ENCODE measurements at places on chromosomes 7 and 10. TPM values are rescaled to one million over a fixed set of nuclear protein-coding genes. Genes with fewer than 3 reads are reported as not detected.

CYP26A1 gene
- not detected for total RNA-seq

TMEM130 gene
- total RNA-seq = 2.9 TPM

WIPF3 gene
- 0.95 TPM for total RNA-seq

TRAPPC14 gene
- 24.3 TPM for total RNA-seq

GPR15LG gene
- total RNA-seq = not detected

NPFFR1 gene
- total RNA-seq = 1.0 TPM

GRCh38 chr10:88243202-88243744, 339.8 kb downstream of the RNLS start:
- H3K36me3 ChIP-seq = no peaks in the 10 kb centered on the region
- peaks cover 43% of the 10 kb centered on the region for H3K4me1 ChIP-seq
- H3K27ac ChIP-seq = peak overlapping the region; percentile 54
- no peak for DNase-seq

- no peak for DNase-seq
- H3K27me3 ChIP-seq = no peaks in the 10 kb centered on the region
- H3K4me1 ChIP-seq = no peaks in the 10 kb centered on the region
- H3K27ac ChIP-seq = no peak overlapping the region
- H3K4me3 ChIP-seq = no peak overlapping the region
- no peaks in the 10 kb centered on the region for H3K36me3 ChIP-seq
Measured at GRCh38 chr7:145718129-145718528, 398.5 kb upstream of the CNTNAP2 start.

- DNase-seq = no peak
- no peaks in the 10 kb centered on the region for H3K36me3 ChIP-seq
- no peaks in the 10 kb centered on the region for H3K27me3 ChIP-seq
- peaks cover 21% of the 10 kb centered on the region for H3K4me1 ChIP-seq
Measured at GRCh38 chr7:73892003-73892999, 31.3 kb downstream of the TMEM270 start.

- no peaks in the 10 kb centered on the region for H3K4me1 ChIP-seq
- H3K4me3 ChIP-seq = no peak overlapping the region
- no peaks in the 10 kb centered on the region for H3K27me3 ChIP-seq
- no peak overlapping the region for H3K27ac ChIP-seq
Measured at GRCh38 chr7:119959811-119960210, 313.2 kb upstream of the KCND2 start.

GRCh38 chr10:59944339-59944935, 38.1 kb upstream of the CCDC6 start:
- H3K36me3 ChIP-seq = no peaks in the 10 kb centered on the region
- no peak for DNase-seq
- H3K4me3 ChIP-seq = no peak overlapping the region

DNA sequence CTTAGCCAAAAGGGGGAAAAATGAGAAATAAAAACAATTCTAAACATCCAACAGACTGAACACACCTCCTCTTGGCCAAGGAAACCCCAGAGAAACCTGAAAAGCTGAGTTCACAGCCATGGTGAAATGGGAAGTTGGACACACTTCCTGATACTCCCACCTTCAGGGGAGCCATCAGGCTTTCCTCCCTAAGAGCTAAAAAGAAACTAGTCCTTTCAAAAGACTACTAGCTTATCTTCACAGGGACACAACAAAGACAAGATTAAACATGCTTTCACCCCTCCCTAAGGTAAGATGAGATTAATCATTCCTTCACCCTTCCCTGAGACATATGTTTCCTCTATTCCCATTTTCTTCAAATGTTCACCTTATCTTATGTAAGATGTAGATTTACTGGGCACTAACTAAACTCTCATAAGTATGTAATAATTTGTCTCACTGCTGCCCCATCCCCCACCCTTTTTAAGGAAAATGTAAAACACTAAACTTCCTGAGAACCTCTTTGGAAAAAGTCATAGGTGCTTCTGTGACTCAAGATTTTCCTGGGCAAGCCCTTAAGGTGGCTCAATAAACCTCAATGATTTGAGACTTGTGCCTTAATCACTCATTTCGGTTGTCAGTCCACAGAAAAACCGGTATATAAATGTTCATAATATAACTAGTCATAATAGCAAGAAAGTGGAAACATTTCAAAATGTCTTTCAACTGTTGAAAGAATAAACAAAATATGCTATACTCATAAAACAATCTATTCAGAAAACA, 40.5 kb downstream of the HTR7 start:
- H3K4me3 ChIP-seq = no peak overlapping the region
- H3K36me3 ChIP-seq = no peaks in the 10 kb centered on the region
- H3K27me3 ChIP-seq = no peaks in the 10 kb centered on the region
- H3K4me1 ChIP-seq = no peaks in the 10 kb centered on the region
- DNase-seq = no peak

DNA sequence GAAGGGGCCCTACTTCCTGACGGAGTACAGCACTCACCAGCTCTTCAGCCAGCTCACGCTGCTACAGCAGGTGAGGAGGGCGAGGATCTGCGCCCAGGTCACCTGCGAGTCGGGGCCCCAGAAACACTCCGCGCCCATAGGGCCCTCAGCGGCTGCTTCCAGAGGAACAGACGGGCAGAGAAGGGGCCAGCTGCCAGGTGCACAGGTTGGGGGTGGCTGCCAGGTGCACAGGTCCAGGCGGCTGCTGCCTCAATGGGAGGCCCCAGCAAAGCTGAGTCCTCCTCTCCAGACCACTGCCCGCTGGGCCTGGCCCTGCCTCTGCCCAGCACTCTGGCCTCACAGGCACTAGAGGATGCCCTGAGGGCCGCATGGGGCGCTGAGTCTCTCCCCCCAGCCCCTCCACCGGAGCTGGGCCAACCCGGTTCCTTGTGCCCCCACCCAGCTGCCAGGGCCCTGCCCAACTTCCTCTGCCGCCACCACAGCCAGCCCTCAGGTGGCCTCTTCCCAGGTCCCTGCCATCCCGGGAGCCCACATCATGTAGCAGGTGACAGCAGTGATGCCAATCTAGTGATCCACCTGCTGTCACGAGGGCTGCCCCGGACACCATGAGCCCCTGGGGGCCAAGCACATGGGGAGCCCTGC, 17.0 kb upstream of the UTF1 start:
- H3K27me3 ChIP-seq = no peaks in the 10 kb centered on the region
- no peak for DNase-seq
- no peaks in the 10 kb centered on the region for H3K4me1 ChIP-seq
- no peaks in the 10 kb centered on the region for H3K36me3 ChIP-seq
- H3K27ac ChIP-seq = no peak overlapping the region

DNA sequence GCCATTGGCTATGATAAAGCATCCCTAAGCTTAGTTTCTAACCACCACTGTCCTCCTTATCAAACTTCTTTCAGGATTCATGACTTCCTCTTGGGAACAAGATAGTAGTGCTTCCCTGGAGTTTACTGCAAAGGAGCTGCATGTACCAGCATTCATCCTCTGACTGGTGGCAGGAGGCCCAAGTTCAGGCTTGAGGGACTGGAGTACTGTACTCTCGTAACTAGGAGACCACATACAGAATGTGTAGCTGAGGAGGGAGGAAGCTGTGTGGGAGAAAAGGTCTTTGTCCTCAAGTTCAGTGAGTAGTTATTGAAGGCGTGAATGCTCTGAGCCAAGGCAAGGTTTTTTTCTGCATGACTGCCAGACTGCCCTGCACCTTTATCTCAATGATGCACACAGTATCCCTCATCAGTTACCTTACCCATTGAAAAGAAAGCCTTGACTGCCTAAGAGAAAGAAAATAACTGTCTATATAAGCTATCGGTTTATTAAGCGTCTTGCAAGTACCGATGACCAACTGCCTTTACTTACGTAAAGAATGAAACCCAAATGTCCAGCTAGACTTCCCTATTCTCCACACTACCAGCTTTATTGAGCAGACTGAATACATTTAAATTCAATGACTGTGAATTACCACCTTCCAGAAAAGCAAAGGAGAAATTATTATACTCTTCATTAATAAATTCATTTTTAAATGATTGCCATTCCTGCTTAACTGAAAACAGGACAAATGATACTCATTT, 12.8 kb downstream of the SCRN1 start:
- peaks cover 10% of the 10 kb centered on the region for H3K4me1 ChIP-seq
- H3K4me3 ChIP-seq = no peak overlapping the region
- H3K27ac ChIP-seq = peak overlapping the region; percentile 25
- H3K36me3 ChIP-seq = no peaks in the 10 kb centered on the region
- H3K27me3 ChIP-seq = no peaks in the 10 kb centered on the region

DNA sequence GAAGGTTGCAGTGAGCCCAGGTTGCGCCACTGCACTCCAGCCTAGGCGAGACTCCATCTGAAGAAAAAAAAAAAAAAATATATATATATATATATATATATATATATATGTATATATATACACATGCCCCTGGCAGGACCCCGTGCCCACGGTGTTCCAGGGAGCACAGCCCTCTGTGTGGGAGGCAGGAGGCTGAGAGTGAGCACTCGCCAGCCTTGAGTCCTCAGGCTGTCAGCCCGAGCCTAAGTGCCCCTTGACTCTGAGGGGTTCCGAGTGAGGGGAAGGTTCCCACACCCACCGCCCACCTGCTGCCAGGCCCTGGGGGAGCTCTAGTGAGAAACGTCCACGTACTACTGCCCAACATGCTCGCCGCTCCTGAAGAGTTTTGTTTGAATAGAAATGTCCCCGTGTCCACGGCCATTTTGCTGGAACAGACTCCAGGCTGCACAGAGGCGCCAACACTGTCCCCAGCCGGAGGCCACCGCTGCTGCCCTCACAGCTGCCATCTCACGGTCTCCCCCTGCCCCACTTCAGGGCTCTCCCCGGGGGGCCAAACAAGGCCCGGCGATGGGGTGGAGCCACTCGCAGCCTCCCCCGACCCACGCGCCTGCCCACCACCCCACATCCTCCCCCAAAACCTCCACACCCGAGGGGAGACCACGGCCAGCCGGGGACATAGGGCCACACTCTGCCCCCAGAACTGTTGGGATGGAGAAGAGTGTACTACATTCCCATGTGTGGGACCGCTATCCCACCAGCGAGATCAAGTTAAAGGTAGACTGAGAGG, 62.8 kb upstream of the EBF3 start:
- no peak overlapping the region for H3K27ac ChIP-seq
- no peaks in the 10 kb centered on the region for H3K27me3 ChIP-seq
- H3K4me3 ChIP-seq = no peak overlapping the region
- no peaks in the 10 kb centered on the region for H3K36me3 ChIP-seq

DNA sequence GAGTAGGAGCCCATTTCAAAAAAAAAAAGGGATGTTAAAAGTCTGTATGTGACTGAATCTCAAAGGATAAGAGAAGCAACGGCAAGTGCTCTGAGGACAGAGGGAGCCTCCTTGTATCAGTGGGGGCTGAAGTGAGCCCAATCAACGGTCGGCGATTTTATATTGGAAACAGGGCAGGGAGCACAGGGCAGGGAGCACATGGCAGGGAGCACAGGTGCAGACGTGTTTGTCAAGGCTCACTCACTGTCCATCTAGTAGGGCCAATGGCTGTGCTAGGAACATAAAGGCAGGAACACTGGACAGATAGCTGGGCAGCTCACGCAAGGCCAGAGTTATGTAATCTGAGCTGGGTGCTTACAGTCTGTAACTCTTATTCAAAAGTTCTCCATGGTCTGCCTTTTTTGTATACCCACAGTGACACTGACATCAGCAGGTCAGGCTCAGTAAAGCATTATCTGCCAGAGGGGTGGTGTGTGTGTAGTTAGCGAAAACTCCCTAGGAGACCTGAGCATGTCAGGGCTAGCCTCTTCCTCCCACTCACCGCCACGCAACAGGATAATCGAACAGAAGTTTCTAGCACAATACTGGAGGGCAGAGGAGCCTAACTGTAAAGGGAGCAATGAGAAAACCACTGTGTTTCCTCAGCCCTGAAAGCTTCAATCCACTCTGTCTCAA, 15.4 kb downstream of the AKR1B1 start:
- no peaks in the 10 kb centered on the region for H3K4me1 ChIP-seq
- no peak for DNase-seq
- H3K36me3 ChIP-seq = peaks cover 85% of the 10 kb centered on the region

DNA sequence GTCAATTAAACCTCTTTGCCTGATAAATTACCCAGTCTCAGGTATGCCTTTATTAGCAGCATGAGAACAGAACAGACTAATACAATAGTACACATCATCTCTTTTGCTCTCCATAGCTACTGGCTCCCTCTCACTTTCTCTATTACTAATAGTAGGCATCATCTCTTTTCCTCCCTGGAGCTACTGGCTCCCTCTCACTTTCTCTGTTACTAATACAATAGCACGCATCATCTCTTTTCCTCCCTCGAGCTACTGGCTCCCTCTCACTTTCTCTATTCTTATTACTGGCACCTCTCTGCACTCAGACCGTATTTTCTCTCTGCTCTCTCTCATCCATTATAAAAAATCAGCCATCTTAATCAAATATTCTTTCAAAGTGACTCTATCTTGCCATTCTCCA, 37.1 kb downstream of the SLC25A13 start:
- no peaks in the 10 kb centered on the region for H3K4me1 ChIP-seq
- no peak overlapping the region for H3K4me3 ChIP-seq
- no peak overlapping the region for H3K27ac ChIP-seq
- no peaks in the 10 kb centered on the region for H3K36me3 ChIP-seq
- no peaks in the 10 kb centered on the region for H3K27me3 ChIP-seq

- H3K4me1 ChIP-seq = peaks cover 24% of the 10 kb centered on the region
- H3K4me3 ChIP-seq = no peak overlapping the region
- DNase-seq = no peak
- H3K27ac ChIP-seq = no peak overlapping the region
- no peaks in the 10 kb centered on the region for H3K27me3 ChIP-seq
- H3K36me3 ChIP-seq = no peaks in the 10 kb centered on the region
Measured at GRCh38 chr10:43132867-43133787, 5.1 kb upstream of the CSGALNACT2 start.

GRCh38 chr10:5512881-5513612, 11.7 kb upstream of the CALML3 start:
- H3K27me3 ChIP-seq = no peaks in the 10 kb centered on the region
- DNase-seq = no peak
- H3K36me3 ChIP-seq = no peaks in the 10 kb centered on the region
